ENCODE measurements at places on chromosomes 12 and 14.

DNA sequence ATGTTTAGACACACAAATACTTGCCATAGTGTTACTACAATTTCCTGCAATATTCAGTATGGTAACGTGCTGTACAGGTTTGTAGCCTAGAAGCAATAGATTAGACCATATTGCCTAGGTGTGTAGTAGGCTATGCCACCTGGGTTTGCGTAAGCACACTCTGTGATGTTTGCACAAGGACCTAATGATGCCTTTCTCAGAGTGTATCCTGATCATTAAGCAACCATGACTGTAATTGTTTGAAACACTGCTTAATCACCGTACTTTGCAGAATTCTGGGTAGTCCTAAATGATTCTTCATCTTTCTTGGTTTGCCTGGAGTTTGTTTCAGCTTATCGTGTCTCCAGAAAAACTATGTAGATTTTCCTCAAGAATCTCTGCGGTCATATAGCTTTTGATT lies 11.2 kb upstream of the TCP11L2 start:
- no peak overlapping the region for H3K4me3 ChIP-seq
- H3K36me3 ChIP-seq, result no peaks in the 10 kb centered on the region
- DNase-seq, result no peak
- peaks cover 3% of the 10 kb centered on the region for H3K4me1 ChIP-seq
- H3K27ac ChIP-seq, result no peak overlapping the region

- H3K4me1 ChIP-seq, result no peaks in the 10 kb centered on the region
- no peaks in the 10 kb centered on the region for H3K36me3 ChIP-seq
- DNase-seq, result no peak
- H3K27ac ChIP-seq, result no peak overlapping the region
- no peak overlapping the region for H3K4me3 ChIP-seq
- no peaks in the 10 kb centered on the region for H3K27me3 ChIP-seq
These were observed 45.4 kb upstream of the BTG1 start for GRCh38 chr12:92191061-92191460.

DNA sequence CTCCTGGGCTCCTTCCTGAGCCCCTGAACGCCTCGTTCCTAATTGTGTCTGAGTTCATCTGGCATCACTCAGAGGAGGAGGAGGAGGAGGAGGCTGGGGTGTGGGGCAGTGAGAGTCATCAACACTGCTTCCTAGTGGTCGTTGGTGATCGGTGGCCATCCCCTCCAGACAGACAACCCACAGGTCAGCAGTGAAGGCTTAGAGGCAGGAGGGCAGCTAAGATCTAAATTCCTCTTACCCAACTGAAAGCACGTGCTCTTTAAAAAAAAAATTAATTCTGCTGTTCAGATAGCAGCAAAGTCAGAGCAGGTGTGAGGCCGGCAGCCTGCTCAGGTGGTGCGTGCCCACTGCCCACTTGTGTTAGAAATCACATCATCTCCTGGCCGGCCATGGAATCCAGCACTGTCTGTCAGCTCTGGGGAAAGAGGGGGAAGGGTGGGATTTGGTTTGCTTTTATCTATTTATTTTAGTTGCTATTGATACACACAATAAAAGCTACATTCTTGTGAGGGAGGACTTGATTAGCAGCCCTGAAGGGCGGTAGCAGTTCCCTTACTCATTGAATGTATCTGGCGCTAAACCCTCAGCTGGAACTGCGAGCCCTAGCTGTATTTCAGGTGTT lies 46.6 kb downstream of the PPP2R5C start:
- peak; percentile 23 for DNase-seq
- H3K27ac ChIP-seq, result no peak overlapping the region
- H3K27me3 ChIP-seq, result no peaks in the 10 kb centered on the region
- no peaks in the 10 kb centered on the region for H3K36me3 ChIP-seq

GRCh38 chr12:93127582-93128331 lies 198.7 kb upstream of the EEA1 start:
- no peak overlapping the region for H3K4me3 ChIP-seq
- no peaks in the 10 kb centered on the region for H3K27me3 ChIP-seq
- H3K27ac ChIP-seq, result peak overlapping the region; percentile 80

DNA sequence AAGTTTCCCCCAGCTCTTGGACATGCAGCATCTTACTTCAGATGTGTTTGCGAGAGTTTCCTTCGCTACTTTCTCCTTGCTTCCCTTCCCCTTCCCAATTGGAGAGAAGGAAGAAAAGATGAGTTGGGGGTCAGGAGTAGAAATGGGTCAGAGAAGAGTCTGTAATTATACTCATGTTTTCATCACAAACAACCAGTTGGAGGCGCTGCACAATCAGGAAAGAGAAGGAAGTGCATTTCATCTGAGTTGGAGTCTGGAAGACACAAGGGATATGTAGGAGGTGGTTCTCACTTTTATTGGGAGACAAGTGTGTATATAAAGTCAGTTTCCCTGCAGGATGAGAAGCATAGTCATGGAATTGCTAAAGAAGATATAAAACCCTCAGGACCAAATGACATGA lies 31.3 kb upstream of the VSX2 start:
- H3K4me3 ChIP-seq, result no peak overlapping the region
- H3K4me1 ChIP-seq, result no peaks in the 10 kb centered on the region
- DNase-seq, result no peak

DNA sequence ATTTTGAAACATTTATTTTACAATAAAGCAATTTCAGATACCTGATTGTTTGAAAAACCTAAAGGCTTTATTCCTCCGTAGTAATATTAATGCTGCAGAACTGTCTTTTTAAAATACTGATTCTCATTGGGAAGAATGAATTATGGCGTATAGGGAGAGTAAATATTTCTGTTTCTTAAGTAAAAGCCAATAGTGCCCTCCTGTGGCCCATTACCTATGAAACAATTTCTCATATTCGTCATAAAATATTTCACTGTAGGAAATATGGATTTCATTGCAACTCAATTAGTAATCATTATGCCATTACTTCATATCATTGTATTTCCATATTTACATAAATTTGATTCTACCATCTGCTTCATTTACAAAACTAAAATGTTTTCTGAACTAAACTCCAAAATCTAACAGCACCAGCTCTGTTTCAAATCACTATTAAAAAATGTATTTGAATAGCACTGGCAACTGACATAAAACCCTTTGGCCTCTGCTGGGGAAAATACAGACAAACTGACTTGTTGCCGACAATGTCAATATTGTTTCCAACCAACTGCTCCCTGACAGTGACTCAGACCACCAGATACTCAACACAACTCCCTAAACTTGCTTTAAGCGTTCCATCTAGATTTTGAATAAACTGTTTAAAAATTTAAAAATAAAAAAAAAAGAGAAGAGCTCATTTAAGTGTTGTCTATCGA lies 290.3 kb downstream of the NAV3 start:
- no peak overlapping the region for H3K27ac ChIP-seq
- H3K4me1 ChIP-seq, result no peaks in the 10 kb centered on the region
- no peaks in the 10 kb centered on the region for H3K27me3 ChIP-seq
- no peaks in the 10 kb centered on the region for H3K36me3 ChIP-seq

- DNase-seq, result no peak
- H3K36me3 ChIP-seq, result no peaks in the 10 kb centered on the region
- no peaks in the 10 kb centered on the region for H3K4me1 ChIP-seq
- H3K27ac ChIP-seq, result no peak overlapping the region
These were observed 122.2 kb downstream of the NTS start for GRCh38 chr12:85996280-85996679.

DNA sequence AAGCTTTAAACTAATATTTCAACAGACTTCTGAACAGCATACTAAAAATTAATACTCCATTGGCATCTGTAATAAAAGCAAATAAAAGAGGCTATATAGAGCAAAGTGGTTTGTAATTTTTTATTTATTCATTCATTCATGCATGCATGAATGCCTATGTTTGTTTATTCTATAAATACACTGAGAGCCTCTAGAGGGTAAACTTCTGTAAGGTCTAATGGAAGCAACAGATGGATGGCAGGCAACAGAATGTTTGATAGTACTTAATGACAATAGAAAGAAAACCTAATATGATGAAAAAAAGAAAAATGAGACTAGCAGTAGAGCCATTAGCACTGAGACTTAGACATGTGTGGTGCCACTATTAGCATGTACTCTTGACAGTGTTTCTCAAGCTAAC lies 253.1 kb downstream of the CCDC91 start:
- H3K4me3 ChIP-seq, result no peak overlapping the region
- H3K4me1 ChIP-seq, result peaks cover 3% of the 10 kb centered on the region
- H3K36me3 ChIP-seq, result no peaks in the 10 kb centered on the region
- no peak for DNase-seq

DNA sequence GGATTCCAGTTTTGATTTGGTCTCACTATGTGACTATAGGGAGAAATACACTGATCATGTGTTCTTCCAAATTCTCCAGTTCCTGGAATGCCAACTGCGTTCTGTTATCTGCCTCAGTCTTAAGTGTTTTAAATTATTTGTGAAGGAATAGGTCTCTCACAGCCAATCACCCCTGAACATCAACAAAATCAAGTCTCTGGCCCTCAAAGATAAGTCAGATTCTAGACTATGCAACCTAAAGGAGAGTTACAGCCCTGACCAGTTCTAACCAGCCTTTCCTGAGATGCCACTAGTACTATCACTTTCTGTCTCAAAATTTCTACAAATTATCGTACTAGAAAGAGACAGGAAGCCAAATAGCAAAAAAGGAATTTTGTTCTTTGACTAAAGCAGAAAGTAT lies 22.3 kb downstream of the ZFC3H1 start:
- no peaks in the 10 kb centered on the region for H3K4me1 ChIP-seq
- peaks cover 21% of the 10 kb centered on the region for H3K36me3 ChIP-seq
- H3K27me3 ChIP-seq, result no peaks in the 10 kb centered on the region
- H3K4me3 ChIP-seq, result no peak overlapping the region
- no peak for DNase-seq

- H3K4me1 ChIP-seq, result no peaks in the 10 kb centered on the region
- no peak overlapping the region for H3K27ac ChIP-seq
- no peak overlapping the region for H3K4me3 ChIP-seq
- H3K36me3 ChIP-seq, result no peaks in the 10 kb centered on the region
- no peaks in the 10 kb centered on the region for H3K27me3 ChIP-seq
These were observed 59.7 kb downstream of the CAPZA3 start for GRCh38 chr12:18797604-18798003.

- H3K36me3 ChIP-seq, result peaks cover 5% of the 10 kb centered on the region
- H3K4me3 ChIP-seq, result no peak overlapping the region
- no peak for DNase-seq
- no peaks in the 10 kb centered on the region for H3K4me1 ChIP-seq
These were observed 20.3 kb downstream of the CMAS start for GRCh38 chr12:22066310-22066709.

DNA sequence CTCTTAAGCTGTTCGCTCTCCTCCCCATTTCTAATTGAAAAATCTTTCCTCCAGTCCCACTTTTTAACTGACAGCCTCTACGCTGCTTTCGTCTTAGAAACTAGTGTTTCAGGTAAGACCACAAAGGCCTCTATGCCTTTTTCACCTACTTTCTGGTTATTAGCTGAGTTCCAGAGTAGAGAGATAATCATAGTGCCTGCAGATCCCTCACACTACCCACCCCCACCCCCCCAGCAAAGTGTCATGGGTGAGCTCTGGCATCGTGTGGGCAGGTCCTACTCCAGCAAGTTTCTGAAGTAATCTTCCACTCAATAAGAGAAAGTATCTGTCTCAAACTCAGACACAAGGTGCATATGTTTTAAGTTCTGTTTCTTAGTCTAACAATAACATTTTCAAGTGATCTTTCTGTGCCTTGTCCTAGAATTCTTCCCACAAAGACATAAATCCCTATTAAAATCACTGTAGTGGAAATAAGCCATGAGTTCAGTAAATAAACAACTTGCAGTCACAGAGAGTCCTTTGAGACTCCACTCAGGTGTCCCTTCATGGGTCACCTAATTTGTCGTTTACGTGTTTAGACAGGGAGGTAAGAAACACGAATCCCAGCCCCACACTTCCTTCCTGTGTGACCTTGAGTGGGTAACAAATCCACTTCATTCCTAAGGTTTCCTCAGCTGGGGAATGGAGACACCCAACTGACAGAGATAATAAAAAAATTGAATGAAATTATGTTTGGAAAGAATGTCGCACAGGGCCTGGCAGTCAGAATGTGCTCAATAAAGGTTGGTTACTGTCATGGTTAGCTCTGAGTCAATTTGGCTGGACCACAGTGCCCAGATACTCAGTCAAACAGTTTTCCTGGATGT lies 228.9 kb upstream of the CAND1 start:
- H3K4me3 ChIP-seq, result no peak overlapping the region
- no peak for DNase-seq
- peaks cover 1% of the 10 kb centered on the region for H3K27me3 ChIP-seq

GRCh38 chr14:24338843-24339242 lies 948 bp downstream of the RIPK3 start:
- H3K36me3 ChIP-seq, result peaks cover 5% of the 10 kb centered on the region
- no peak overlapping the region for H3K4me3 ChIP-seq
- H3K27me3 ChIP-seq, result peaks cover 52% of the 10 kb centered on the region
- peak overlapping the region; percentile 80 for H3K27ac ChIP-seq

GRCh38 chr12:31585271-31585670 lies 5.7 kb downstream of the DENND5B start:
- H3K36me3 ChIP-seq, result no peaks in the 10 kb centered on the region
- no peak overlapping the region for H3K27ac ChIP-seq

GRCh38 chr12:11729008-11729407 lies 79.5 kb downstream of the ETV6 start:
- peak overlapping the region; percentile 7 for H3K27ac ChIP-seq
- H3K4me3 ChIP-seq, result no peak overlapping the region
- H3K27me3 ChIP-seq, result no peaks in the 10 kb centered on the region
- no peaks in the 10 kb centered on the region for H3K36me3 ChIP-seq
- no peak for DNase-seq

GRCh38 chr12:93183940-93184671 lies 193.6 kb upstream of the NUDT4 start:
- no peaks in the 10 kb centered on the region for H3K27me3 ChIP-seq
- peak overlapping the region; percentile 51 for H3K27ac ChIP-seq
- peaks cover 13% of the 10 kb centered on the region for H3K4me1 ChIP-seq
- H3K4me3 ChIP-seq, result no peak overlapping the region
- DNase-seq, result peak; percentile 56

DNA sequence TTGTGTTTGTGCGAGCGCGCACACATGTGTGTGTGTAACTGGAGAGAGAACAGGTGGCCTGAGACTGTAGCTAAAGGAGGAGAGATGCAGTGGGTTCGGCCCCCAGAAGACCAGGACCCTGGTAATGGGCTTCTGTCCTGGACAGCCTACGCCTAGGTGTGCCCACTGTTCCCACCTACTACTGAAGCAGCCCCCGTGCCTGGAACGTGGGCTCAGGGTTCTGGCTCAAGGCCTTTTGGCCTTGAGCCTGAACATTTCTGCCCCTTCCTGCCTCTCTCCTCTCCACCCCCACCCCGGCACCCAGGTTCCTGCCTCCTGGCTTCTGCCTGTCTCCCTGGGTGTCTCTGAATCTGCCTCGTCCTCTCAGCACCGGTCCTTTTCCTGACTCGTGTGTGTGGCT lies 1.5 kb upstream of the NXPH4 start:
- H3K4me3 ChIP-seq, result no peak overlapping the region
- H3K4me1 ChIP-seq, result peaks cover 33% of the 10 kb centered on the region
- DNase-seq, result no peak

DNA sequence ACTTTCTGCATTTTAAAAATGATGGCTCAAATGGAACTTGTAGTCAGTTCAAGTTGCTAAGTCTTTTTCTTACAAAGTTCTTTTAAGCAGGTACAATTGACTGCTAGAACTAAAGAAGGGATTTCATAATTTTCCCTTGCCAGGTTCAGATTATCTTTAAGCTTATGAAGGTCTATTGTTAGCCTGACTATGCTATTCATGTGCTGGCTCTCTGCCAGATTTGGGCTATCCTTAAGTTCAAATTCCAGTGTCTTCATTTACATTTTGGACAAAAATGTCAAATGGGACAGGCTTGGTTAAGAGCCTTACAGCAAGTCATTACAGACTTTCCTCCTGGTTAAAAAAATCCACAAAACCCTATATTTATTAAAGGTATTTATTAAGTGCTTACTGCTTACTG lies 42.3 kb downstream of the INSM2 start:
- no peak overlapping the region for H3K4me3 ChIP-seq
- peak; percentile 10 for DNase-seq
- H3K36me3 ChIP-seq, result peaks cover 3% of the 10 kb centered on the region
- no peaks in the 10 kb centered on the region for H3K4me1 ChIP-seq
- no peaks in the 10 kb centered on the region for H3K27me3 ChIP-seq
